ENCODE measurements at places on chromosomes 11 and 22. TPM values are rescaled to one million over a fixed set of nuclear protein-coding genes. Genes with fewer than 3 reads are reported as not detected.

GRCh38 chr11:131498631-131499160 is 128.3 kb downstream of the NTM start:
- H3K36me3 ChIP-seq = no peaks in the 10 kb centered on the region
- H3K4me3 ChIP-seq = no peak overlapping the region
- no peak overlapping the region for H3K27ac ChIP-seq
- H3K27me3 ChIP-seq = no peaks in the 10 kb centered on the region

GRCh38 chr11:128784059-128784804 is 82.9 kb downstream of the KCNJ1 start:
- 0 out of 2 replicates have a peak overlapping the region, but pooled peaks have one; percentile 78 for H3K27ac ChIP-seq
- peak; percentile 76 for DNase-seq
- H3K4me1 ChIP-seq = peaks cover 45% of the 10 kb centered on the region
- no peaks in the 10 kb centered on the region for H3K27me3 ChIP-seq
- H3K4me3 ChIP-seq = peak overlapping the region; percentile 36
- no peaks in the 10 kb centered on the region for H3K36me3 ChIP-seq

GRCh38 chr11:96798445-96798844 is 408.6 kb downstream of the JRKL start:
- no peak overlapping the region for H3K27ac ChIP-seq
- no peak for DNase-seq
- no peaks in the 10 kb centered on the region for H3K4me1 ChIP-seq
- no peaks in the 10 kb centered on the region for H3K27me3 ChIP-seq
- H3K4me3 ChIP-seq = no peak overlapping the region

GRCh38 chr11:129458756-129459535 is 83.3 kb downstream of the BARX2 start:
- H3K4me1 ChIP-seq = peaks cover 8% of the 10 kb centered on the region
- DNase-seq = no peak
- no peaks in the 10 kb centered on the region for H3K36me3 ChIP-seq
- no peak overlapping the region for H3K4me3 ChIP-seq
- H3K27ac ChIP-seq = no peak overlapping the region
- no peaks in the 10 kb centered on the region for H3K27me3 ChIP-seq

The MRGPRE gene
- total RNA-seq = not detected

The GLB1L2 gene
- 12.3 TPM for total RNA-seq

DNA sequence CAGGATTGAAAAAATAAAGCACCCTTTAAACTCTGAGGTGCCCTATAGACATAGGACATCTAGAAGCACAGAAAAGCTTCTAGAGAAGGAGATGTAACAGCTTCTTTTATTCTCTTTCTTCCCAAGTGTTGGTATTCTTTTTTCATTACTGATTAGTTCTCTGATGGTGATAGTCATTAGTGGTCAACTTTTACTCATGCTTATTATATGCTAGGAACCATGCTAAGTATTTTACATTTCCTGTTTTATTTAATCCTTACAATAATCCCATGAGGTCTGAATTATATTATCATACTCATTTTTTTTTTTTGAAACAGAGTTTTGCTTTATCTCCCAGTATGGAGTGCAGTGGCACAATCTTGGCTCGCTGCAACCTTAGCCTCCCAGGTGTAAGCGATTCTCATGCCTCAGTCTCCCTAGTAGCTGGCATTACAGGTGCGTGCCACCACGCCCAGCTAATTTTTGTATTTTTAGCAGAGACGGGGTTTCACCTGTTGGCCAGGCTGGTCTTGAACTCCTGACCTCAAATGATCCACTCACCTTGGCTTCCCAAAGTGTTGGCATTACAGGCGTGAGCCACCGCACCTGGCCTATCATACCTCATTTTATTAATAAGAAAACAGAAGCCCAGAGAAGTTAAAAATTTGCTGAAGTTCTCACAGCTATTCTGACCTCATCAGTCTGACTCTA is 3.0 kb downstream of the C11orf52 start:
- no peak overlapping the region for H3K27ac ChIP-seq
- no peak for DNase-seq
- H3K27me3 ChIP-seq = no peaks in the 10 kb centered on the region
- H3K4me3 ChIP-seq = no peak overlapping the region
- peaks cover 28% of the 10 kb centered on the region for H3K4me1 ChIP-seq
- no peaks in the 10 kb centered on the region for H3K36me3 ChIP-seq

DNA sequence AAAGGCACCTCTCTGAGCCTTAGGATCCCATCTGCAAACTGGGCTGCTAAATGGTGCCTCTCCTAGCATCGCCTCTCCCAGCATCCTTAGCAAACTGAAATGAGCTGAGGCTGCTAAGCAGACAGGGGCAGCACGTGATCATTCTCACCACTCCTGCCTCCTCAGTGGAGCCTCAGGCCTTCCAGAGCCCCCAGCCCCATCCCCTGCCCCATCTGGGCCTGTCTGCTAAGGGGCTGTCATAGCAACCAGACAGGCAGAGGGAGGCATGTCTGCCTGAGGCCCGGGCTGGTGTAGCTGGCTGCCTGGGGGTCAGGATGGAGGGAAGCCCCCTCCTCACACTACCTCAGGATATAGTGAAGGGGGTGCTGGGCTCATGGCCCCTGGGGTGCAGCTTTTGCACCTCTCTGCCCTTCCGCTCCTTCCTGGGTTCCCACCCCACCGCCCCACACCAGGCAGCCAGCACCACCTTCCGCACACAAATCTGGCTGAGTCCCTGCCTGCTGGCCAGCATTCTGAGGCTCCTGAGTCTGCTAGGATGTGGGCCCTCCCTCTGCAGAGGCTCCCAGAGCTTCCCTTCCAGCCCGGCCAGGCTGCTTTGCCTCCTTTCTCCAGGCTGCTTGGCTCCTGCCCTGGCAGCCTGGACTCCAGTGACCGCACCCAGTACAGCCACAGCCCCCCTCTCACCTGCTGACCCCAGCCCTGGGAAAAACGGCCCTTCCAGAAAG is 47.5 kb upstream of the TTLL12 start:
- H3K4me3 ChIP-seq = no peak overlapping the region
- no peaks in the 10 kb centered on the region for H3K27me3 ChIP-seq
- DNase-seq = no peak
- no peaks in the 10 kb centered on the region for H3K4me1 ChIP-seq

The DDTL gene
- total RNA-seq = 1.5 TPM

- no peaks in the 10 kb centered on the region for H3K27me3 ChIP-seq
- no peak overlapping the region for H3K27ac ChIP-seq
- H3K36me3 ChIP-seq = no peaks in the 10 kb centered on the region
- H3K4me3 ChIP-seq = no peak overlapping the region
- H3K4me1 ChIP-seq = peaks cover 4% of the 10 kb centered on the region
Observed at GRCh38 chr11:24153337-24153736, 343.5 kb upstream of the LUZP2 start.

DNA sequence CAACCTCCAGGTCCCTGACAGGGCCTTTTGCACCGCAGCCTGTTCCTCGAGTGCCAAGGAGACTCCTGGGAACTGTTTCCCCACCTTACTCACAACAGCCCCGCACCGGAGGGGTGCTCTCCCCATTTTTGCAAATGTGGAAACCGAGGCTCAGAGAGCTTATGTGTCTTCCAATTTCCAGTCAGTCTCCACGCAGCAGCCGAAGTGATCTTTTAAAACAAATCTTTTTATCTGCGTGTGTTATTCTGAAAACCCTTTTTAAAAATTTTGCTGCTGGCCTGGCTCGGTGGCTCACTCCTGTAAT is 409 bp upstream of the TMEM134 start:
- no peaks in the 10 kb centered on the region for H3K36me3 ChIP-seq
- H3K4me3 ChIP-seq = peak overlapping the region; percentile 92
- H3K27me3 ChIP-seq = no peaks in the 10 kb centered on the region

DNA sequence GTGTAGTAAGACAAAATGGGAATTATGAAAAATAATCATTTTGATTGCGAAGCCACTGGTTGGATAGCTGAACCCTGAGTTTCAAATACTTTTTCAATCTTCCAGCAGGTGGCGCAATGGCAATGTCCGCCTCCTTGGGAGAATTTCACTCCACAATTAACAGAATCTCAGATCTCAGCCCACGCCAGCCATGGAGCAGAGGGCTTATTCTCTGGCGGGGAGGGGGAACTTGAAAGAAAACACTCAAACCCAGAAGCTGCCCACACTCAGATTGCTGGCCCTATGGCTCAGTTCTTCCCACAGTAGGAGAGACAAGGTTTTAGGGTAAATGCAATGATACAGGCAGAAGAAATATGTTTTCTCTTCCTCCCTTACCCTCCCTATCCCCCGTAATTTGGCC is 38.7 kb upstream of the RCN1 start:
- DNase-seq = peak; percentile 73
- H3K27ac ChIP-seq = no peak overlapping the region
- no peaks in the 10 kb centered on the region for H3K36me3 ChIP-seq
- H3K4me3 ChIP-seq = no peak overlapping the region

The P2RX6 gene
- not detected for total RNA-seq

DNA sequence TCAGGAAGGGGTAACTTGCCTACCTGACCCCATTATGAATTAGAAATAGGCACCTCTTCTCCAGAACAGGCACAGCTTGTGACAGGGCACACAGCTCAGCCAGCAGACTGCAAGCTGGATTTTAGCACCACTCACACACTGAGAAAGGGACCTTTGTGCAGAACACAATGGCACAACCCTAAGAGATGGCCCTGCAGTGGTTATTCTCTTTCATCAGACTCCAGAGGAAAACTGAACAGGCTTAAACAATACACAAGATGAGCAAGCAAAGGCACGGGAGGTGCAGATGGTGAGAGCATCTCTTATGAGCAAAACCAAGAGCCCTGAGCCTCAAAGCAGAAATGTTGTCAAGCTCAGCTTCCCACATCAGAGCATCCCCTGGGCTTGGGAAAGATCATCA is 93.8 kb upstream of the LRRC55 start:
- no peak for DNase-seq
- no peaks in the 10 kb centered on the region for H3K36me3 ChIP-seq
- no peaks in the 10 kb centered on the region for H3K27me3 ChIP-seq
- H3K4me1 ChIP-seq = no peaks in the 10 kb centered on the region
- H3K4me3 ChIP-seq = no peak overlapping the region

The KCTD14 gene
- total RNA-seq = 19.1 TPM

- H3K27me3 ChIP-seq = no peaks in the 10 kb centered on the region
- H3K4me3 ChIP-seq = peak overlapping the region; percentile 87
- H3K4me1 ChIP-seq = peaks cover 57% of the 10 kb centered on the region
- H3K36me3 ChIP-seq = no peaks in the 10 kb centered on the region
- DNase-seq = peak; percentile 75
Observed at GRCh38 chr11:19777377-19778102, 64.9 kb downstream of the NAV2 start.

GRCh38 chr11:44684859-44685281 is 41.9 kb upstream of the TSPAN18 start:
- no peak overlapping the region for H3K4me3 ChIP-seq
- H3K4me1 ChIP-seq = peaks cover 10% of the 10 kb centered on the region
- H3K36me3 ChIP-seq = no peaks in the 10 kb centered on the region
- no peak overlapping the region for H3K27ac ChIP-seq

The RBMXL2 gene
- total RNA-seq = not detected

GRCh38 chr11:132318421-132319157 is 948.2 kb downstream of the NTM start:
- no peaks in the 10 kb centered on the region for H3K4me1 ChIP-seq
- H3K27me3 ChIP-seq = no peaks in the 10 kb centered on the region
- H3K27ac ChIP-seq = no peak overlapping the region
- H3K4me3 ChIP-seq = no peak overlapping the region

The PITPNM1 gene
- 57.1 TPM for total RNA-seq

GRCh38 chr11:77590194-77590782 is 535 bp downstream of the AQP11 start:
- DNase-seq = peak; percentile 76
- H3K27me3 ChIP-seq = peaks cover 20% of the 10 kb centered on the region

All from GM23338 (cell line).